Ecto neural progenitor cell (in vitro differentiated cells): ENCODE measurements at places on chromosomes 3 and 15.

DNA sequence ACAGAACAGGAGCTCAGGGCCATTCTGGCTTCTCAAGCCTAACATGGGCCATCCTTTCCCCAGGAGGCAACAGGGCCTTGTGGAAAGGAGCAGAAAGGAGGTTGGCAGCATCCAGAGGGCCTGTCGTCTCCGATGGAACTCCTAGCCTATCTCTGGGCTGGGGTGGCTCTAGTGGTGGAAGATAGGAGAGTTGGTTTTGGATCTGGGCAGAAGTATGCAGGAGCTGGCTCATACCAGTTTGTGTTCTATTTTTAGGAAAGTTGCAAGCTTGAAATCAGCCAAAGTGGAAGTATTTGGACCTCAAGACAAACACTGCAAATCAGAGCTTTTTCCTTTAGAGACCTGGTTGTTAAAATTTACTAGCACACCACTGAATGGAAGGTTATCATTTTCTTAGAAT is 35.4 kb upstream of the XCR1 start:
- no peak for DNase-seq

- no peak for DNase-seq
Observed at GRCh38 chr3:29144807-29145206, 136.1 kb upstream of the RBMS3 start.

GRCh38 chr15:85753261-85753660 is 41.5 kb downstream of the KLHL25 start:
- DNase-seq, result no peak

DNA sequence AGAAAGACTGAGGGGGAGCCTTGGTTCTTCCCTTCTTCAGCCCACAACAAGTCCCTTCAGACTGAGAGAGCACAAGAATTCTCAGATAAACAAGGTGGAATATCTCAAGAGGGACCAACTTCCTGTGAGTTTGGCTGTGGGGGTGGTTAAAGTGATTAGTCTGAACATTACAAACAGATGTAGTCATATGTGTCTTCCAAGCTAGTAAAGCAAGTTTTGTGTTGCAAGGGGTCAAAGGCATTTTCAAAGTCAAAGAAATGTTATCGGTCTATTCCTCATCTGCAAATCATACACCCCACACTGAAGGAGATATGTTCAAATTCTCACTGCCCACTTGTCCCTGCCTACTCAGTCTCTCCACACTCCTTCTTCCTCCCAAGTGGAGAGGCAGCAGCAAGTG is 242.5 kb downstream of the FAM43A start:
- no peak for DNase-seq

- DNase-seq, result no peak
Observed at GRCh38 chr3:105584003-105584790, 217.5 kb downstream of the ALCAM start.

- no peak for DNase-seq
Observed at GRCh38 chr15:90266061-90266431, 574 bp downstream of the NGRN start.

DNA sequence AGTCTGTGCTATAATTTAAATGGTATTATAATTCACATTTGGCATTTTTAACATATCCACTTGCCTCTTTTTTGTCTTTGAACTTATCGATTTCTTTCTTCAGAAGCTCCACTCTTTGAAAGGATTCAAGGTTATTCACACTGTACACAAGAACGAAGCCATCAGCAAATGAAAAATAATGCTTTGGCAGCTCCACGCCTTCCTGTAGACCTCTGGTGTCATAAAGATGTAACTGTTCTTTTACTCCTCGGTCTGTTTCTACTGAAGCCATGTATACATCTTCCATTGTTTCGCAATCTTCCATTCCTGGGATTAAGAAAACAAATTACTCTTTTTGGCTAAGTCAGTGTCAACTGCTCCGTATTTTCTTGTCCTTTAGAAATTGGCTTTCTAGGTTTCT is 16.0 kb downstream of the NKIRAS1 start:
- no peak for DNase-seq

- no peak for DNase-seq
Observed at GRCh38 chr3:16808393-16809107, 76.2 kb upstream of the PLCL2 start.

DNA sequence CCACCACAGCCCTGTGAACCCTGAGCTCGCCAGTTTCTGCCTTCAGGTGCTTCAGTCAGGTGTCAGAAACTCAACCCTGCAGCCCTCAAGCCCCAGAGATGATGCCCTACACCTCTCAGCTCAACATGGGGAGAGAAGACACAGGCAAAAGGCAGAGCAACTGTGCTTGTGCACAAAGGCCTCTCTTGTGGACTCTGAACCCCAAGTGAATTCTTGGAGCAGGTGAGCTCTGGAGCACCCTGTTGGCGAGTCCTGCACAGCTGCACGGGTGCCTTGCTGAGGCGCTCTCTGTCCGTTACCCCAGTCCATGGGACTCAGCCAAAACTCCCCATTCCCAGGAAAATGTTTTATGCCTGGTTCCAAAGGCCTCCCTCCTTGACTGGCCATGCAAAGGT is 197.0 kb downstream of the KLF13 start:
- no peak for DNase-seq

GRCh38 chr3:23796518-23796917 is 9.2 kb upstream of the UBE2E1 start:
- DNase-seq, result no peak

- DNase-seq, result no peak
Observed at GRCh38 chr3:30448450-30449289, 157.7 kb upstream of the TGFBR2 start.

GRCh38 chr3:44845528-44846520 is 15.9 kb upstream of the TMEM42 start:
- DNase-seq, result no peak

DNA sequence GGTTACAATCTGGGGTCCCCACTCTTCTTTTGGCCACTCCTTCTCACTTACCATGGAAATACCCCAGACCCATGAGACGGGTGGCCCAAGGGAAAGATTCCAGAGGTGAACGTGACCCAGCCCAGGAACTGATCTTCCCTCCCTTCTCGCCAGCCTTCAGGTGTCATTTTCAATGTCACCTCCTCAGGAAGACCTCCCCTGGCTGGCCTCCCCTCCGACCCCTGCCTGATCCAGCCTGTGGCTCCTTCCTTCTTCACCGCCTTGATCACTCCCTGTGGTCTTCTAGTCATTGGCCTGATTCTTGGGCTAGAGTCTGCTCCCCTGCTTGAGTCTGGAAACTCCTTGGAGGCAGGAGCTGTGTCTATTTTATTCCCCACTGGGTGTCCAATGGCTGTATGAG is 146.1 kb downstream of the SMAD6 start:
- peak; percentile 26 for DNase-seq

DNA sequence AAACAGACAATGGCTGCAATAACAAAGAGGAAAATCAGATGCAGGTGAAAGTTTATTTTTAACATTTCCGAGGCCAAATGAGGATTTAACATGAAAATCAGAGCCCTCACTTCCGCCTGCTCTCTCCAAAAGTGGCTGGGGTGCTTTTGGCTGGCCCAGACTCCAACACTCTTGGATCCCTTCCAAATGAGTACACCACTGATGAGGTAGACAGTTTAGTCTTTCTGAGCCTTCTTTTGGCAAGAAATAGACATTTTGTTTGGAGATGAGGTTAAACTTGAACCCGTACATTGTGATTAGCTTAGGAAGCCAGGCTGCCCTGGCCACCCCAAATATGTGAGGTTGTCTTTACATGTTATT is 51.0 kb upstream of the TRA2B start:
- DNase-seq, result no peak

- DNase-seq, result no peak
Observed at GRCh38 chr3:58411851-58412830, 21.5 kb downstream of the PDHB start.

GRCh38 chr3:56556908-56557830 is at the start of gene CCDC66:
Gene CCDC66 (plus strand): TSS chr3:56557175. CDS start chr3:56557243, 68 bp downstream.
- peak; percentile 95 for DNase-seq

DNA sequence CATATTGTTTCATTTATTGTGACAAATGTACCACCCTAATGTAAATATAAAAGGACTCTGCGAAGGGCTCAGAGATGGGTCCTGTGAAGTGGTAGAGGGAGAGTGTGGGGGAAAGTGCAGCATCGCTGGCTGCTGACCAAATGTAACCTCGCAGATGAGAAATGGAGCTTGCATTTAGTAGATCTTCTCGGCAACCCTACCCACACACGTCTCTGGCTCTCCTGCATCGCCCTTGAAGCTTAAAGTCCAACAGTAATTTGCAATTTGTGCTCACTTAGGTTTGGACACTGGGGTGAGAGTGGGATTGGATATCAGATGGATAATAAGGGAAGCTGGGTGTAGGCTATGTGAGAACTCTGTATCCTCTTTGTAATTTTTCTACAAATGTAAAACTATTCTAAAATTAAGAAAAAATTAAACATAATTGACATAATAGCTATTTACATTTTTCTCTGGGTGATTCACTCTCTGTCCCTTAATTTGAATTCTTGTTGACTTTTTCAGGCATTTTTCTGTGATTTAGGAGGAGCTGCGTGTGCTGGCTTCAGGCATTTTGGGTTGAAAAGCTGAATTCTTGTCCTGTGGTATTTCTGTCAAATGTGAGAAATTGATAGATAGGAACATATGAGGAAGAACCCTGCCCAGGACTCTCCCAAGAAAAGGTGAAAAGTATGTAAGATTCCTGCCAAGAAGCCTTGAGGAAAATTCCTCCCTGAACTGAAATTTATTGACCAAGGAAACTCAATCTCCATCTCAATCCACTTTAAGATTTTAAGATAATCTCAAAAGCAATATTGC is 524.7 kb upstream of the MCTP2 start:
- no peak for DNase-seq

- DNase-seq, result no peak
Observed at GRCh38 chr15:26537663-26538062, 235.2 kb downstream of the GABRB3 start.

DNA sequence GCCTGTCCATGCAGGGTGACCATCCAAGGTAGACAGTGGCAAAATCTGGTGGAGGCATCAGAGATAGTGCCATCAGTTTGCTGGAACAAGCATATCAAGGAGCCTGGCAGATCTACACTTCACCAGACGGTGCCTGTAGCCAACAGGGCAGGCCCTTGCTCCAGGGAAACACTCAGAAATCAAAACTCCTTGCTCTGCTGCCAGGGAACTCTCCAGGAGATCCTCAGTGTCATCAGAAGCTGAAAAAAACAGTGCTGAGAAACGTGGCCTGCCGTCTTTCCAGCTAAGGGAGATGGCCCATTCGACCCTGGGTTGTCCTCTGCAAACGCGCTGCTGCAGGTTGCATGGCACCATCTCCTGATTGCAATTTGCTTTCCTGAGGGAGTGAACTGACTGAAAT is 30.5 kb upstream of the ATP13A3 start:
- DNase-seq, result no peak

GRCh38 chr3:170368921-170369320 is 11.4 kb downstream of the SKIL start:
- no peak for DNase-seq

DNA sequence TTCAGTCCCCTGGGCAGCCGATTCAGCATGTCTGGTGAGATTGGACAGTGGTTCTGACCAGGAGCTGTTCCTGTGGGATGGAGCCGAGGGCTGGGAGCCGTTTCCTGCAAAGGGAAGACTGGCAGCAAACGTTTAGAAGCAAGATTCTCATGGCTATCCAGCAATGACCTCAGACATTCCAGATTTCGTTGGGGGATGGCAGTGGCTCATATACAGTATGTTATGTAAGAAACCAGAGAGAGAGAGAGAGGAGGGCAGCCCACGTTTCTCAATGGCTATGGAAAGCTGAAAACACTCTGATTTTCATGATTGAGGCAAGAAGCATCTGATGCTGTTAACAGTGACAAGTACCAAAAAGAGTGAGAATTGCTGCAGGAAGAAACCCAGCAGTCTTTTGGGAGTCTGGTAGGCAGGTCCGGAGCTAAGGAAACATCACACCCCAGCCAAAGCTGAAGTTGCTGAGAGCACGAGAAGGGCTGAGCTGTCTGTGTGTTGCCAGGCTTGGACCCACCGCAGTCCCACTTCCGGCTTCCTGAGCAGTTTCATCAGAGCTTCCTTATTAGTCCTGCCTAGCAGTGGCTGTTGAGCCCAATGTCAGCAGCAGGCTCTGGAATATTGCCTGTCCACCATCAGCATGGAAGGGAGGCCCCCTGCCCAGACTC is 25.6 kb upstream of the VPS8 start:
- no peak for DNase-seq

DNA sequence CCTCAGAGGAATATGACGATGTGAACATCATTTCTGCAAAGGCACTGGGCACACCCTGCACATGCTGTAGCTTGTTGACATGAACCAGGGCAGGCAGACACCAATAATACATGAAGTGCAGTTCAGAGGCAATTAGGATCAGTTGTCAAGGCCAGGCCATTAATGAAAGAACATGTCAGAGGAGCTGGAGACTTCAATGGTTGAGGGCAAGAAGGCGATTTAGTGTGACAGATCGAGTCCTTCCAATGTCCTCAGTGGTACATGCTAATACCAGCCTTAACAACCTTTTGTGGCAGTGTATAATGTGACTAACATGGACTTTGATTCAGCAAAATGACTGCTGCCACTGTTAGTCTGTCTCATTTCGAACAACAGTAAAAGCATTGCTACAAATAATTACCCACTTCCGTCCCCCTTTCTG is 205.2 kb upstream of the NANOGP8 start:
- DNase-seq, result no peak

DNA sequence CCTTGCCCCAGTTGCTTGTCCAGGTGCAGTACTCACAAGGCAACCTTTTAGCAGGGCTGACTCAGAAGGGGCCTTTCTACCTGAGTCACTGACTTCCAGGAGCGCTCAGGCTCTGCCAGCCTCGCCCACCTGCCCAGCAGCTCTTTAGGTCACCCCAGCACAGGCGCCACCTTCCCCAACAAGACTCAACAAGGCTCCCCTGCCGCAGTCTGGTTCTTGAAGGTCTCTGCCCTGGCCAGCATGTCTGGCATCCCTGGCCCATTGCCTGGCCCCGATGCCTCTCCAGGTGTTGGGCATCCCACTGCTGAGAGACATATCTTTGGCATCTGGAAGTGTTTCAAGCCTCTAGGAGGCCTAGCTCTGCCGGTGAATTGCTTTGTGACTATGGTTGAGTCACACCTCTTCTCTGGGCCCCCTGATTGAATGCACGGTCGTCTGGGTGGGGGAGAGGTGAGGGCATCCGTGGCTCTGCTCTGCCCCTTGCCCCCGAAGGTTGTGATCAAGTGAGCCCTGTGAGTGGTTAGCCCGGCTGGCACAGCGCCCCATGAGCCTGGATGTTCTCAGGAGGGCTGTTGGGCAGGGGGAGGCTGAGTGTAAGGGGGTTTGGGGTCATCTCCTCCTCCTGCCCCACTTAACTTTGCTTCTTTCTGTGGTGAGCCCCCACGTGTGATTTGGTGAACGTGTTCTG is 21.6 kb downstream of the SNX33 start:
- DNase-seq, result no peak

- DNase-seq, result no peak
Observed at GRCh38 chr3:80023010-80023409, 255.2 kb upstream of the ROBO1 start.

DNA sequence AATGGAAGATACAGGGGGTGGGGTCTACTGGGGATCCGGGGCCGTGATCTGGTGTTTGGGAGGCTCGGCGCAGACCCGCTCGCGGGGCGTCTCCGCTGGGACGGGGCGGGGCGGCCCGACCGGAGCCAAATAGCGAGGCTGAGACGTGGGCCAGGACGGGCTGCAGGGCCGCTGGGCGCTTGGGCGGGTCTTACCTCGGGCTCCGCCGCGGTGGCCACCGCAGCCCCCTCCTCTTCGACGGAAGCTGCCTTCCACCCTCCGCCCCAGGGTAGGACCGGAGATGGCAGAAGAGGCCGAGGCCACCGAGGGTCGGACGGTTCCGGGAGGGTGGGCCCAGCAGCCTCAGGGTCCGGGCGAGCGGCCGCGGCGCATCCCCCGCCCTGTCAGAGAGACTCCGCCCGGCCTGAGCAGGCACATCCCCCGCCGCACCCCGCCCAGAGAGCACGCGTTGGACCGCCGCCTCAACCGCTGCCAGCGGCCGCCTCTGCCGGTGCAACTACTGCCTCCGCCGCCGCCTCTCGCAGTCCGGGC is 399 bp downstream of the MYO9A start:
- no peak for DNase-seq
